CD8-positive, alpha-beta memory T cell (primary cell): ENCODE measurements at places on chromosomes 6 and 20.

DNA sequence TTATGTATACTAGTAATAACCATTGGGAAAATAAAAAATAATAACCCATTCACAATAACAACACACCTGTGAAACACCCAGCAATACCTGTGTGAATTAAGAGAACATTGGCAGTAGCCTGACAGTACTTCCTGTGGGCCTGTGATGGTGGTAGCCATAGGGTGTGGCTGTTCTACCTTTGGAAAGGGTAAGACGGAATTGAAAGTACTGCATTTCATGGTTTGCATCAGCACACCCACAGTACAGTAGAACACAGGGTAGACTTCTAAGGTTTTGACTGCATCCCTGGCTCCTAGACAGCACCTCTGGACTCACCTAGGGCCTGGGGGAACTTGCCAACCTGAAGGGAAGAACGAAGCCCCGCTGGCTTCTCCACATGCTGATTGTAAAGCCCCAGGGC is 279.8 kb downstream of the HTR1B start:
- H3K27me3 ChIP-seq: no peaks in the 10 kb centered on the region
- H3K27ac ChIP-seq: no peak overlapping the region

DNA sequence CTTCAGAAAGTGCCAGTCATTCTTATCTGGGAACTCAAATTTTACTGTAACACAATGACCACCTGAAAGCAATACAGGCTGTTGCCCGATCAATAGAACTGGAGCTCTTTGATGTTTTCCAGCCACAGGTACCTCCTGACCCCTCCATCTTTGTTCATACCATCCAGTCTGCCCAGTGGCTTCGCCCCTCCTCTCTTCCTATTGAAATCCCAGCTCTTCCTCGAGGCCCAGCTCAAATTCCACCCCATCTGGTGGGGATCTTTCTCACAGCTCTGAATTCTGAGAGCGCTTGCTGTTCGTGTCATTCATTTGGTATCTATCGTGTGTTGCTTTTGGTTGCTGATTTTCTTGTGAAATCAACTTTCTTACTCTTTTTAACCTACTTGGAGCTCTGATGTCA is 87.9 kb upstream of the CNKSR3 start:
- no peak overlapping the region for H3K27ac ChIP-seq
- H3K4me1 ChIP-seq: no peaks in the 10 kb centered on the region
- H3K36me3 ChIP-seq: no peaks in the 10 kb centered on the region
- no peak overlapping the region for H3K4me3 ChIP-seq

DNA sequence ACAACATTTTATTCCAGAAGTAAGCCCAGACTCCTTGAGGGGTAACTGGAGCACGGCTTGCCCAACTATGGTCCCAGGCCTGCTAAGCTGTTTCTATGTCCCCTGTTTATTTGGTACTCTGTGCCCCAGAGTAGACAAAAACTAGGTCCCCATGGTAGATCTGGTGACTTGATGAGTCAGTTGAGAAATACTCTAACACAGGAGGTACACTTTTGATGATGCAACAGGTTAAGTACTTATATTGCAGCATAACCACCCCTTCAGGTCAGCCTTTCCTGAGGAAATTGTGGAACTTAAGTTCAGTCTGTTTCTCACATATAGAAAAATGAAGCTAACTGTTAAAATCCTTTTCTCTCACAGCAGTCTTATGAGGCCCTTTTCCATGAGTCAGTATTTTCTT is 19.6 kb downstream of the TTPAL start:
- H3K27me3 ChIP-seq: no peaks in the 10 kb centered on the region
- DNase-seq: no peak
- no peak overlapping the region for H3K27ac ChIP-seq
- H3K4me3 ChIP-seq: no peak overlapping the region

GRCh38 chr20:50048420-50049166 is 64.4 kb downstream of the UBE2V1 start:
- DNase-seq: peak; percentile 56
- no peak overlapping the region for H3K4me3 ChIP-seq
- no peaks in the 10 kb centered on the region for H3K4me1 ChIP-seq
- H3K36me3 ChIP-seq: no peaks in the 10 kb centered on the region
- no peak overlapping the region for H3K27ac ChIP-seq
- no peaks in the 10 kb centered on the region for H3K27me3 ChIP-seq

- H3K4me3 ChIP-seq: no peak overlapping the region
- no peaks in the 10 kb centered on the region for H3K36me3 ChIP-seq
- H3K4me1 ChIP-seq: no peaks in the 10 kb centered on the region
- DNase-seq: no peak
- no peak overlapping the region for H3K27ac ChIP-seq
These were observed 57.3 kb upstream of the THBS2 start for GRCh38 chr6:169310983-169311382.

DNA sequence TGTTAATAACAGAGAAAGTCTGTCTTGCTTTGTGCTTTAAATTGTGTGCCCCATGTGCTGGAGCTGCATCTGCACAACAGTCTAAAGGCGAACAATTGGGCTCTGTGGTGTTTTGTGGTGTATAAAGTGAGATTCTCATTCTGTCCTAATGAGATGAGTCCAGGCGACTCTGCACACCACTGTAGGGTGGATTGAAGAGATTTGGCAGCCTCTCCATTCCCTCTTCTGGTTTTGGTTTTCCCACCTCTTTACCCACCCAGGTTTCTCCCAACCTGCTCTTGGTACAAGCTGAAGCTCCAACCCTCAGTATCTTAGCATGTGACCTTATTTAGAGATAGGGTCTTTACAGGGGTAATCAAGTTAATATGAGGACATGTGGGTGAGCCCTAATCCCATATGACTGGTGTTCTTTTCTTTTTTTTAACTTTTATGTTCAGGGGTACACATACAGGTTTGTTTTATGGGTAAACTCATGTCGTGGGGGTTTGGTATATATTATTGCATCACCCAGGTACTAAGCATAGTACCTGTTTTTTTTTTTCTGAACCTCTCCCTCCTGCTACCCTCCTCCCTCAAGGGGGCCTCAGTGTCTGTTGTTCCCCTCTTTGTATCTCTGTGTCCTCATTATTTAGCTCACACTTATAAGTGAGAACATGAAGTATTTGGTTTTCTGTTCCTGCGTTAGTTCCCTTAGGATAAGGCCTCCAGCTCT is 217.6 kb upstream of the DTNBP1 start:
- H3K36me3 ChIP-seq: no peaks in the 10 kb centered on the region
- no peak for DNase-seq
- peaks cover 13% of the 10 kb centered on the region for H3K4me1 ChIP-seq
- no peaks in the 10 kb centered on the region for H3K27me3 ChIP-seq

DNA sequence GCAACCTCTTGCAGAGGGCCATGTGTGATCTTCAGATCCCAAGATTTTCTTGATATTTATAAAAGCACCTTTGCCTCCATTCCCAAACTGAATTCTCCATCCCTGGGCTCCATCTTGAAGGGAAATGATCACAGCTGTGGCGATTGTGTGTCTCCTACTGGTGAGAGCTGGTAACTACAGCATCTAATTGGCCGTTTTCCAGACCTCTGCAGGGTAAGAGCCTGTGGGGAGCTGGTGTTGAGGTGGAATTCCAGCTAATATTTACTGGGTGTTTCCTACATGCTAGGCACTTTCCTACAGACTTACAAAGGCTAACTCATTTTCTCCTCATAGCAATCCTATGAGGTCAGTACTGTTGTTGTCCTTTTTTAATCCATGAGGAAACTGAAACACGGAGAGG is 59.2 kb upstream of the FNDC1 start:
- peaks cover 62% of the 10 kb centered on the region for H3K4me1 ChIP-seq
- H3K27me3 ChIP-seq: no peaks in the 10 kb centered on the region
- H3K4me3 ChIP-seq: no peak overlapping the region

- no peaks in the 10 kb centered on the region for H3K27me3 ChIP-seq
- no peaks in the 10 kb centered on the region for H3K4me1 ChIP-seq
These were observed 36.9 kb upstream of the CCDC167 start for GRCh38 chr6:37536491-37537190.
